ENCODE measurements at places on chromosomes 6 and 20.

GRCh38 chr6:49980898-49981297, 11.5 kb upstream of the DEFB113 start:
- DNase-seq: no peak

GRCh38 chr6:90175627-90176538, 120.8 kb downstream of the BACH2 start:
- no peak for DNase-seq

DNA sequence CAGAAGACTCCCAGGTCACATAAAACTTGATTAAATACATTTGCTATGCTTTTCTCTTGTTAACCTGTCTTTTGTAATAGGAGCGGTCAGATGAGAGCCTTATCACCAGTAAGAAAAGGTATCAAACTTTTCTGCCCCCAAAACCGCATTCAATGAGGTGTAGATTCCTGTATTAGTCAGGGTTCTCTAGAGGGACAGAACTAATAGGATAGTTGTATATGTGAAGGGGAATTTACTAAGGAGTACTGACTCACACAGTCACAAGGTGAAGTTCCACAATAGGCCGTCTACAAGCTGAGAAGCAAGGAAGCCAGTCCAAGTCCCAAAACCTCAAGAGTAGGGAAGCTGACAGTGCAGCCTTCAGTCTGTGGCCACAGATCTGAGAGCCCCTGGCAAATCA, 32.7 kb downstream of the PTPRK start:
- no peak for DNase-seq

- peak; percentile 15 for DNase-seq
These were observed 46.5 kb upstream of the RIPOR2 start for GRCh38 chr6:24982231-24982630.

GRCh38 chr6:89567630-89568390, 70.7 kb downstream of the LYRM2 start:
- no peak for DNase-seq

- no peak for DNase-seq
These were observed 22.5 kb upstream of the ECHDC1 start for GRCh38 chr6:127365874-127366273.

GRCh38 chr20:36262440-36262839, 26.2 kb downstream of the AAR2 start:
- DNase-seq: no peak

GRCh38 chr6:131967948-131968347, 16.8 kb upstream of the CCN2 start:
- no peak for DNase-seq

Data from hippocampal formation (tissue), 2 donors.